ENCODE measurements at places on chromosomes 5 and 9. TPM values are rescaled to one million over a fixed set of nuclear protein-coding genes. Genes with fewer than 3 reads are reported as not detected.

GRCh38 chr5:58447226-58447625 is 12.7 kb downstream of the PLK2 start:
- H3K27me3 ChIP-seq: peaks cover 14% of the 10 kb centered on the region
- H3K36me3 ChIP-seq: no peaks in the 10 kb centered on the region
- no peak overlapping the region for H3K27ac ChIP-seq
- H3K4me1 ChIP-seq: no peaks in the 10 kb centered on the region

- H3K4me1 ChIP-seq: no peaks in the 10 kb centered on the region
- no peaks in the 10 kb centered on the region for H3K36me3 ChIP-seq
- H3K27me3 ChIP-seq: no peaks in the 10 kb centered on the region
- DNase-seq: no peak
- H3K4me3 ChIP-seq: no peak overlapping the region
Measured at GRCh38 chr5:8685704-8686103, 816.8 kb downstream of the MTRR start.

DNA sequence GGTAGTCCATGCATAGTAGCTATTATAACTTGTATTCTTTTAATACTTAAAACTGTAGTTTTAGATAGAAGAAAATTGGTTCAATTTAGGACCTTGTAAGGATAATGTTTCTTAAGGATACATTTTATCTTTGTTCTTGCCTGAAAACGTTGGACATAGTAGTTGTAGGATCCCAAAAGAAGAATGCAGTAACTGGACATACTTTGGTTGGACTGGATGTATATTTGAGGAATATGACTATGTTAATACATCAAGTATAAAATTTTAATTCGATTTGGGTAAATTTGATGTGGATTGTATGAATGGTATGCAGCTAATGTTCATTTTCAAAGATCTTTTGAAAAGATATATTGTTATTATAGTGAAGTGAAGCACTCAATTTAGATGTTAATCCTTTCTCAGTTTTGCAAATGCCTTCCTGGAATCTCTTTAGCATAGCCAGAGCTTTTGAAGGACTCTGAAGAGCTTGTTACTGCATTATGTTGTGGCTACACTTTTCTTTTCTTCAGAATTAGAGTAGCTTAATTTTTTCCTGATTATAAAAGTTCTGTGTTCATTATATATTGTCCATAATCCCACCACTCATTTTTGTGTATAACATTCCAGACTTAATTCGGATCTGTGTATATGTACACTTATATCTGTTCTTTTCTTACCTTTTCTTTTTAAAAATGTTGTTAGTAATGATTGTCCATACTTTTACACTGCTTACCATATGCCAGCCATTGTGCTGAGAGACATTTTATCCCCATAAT is 41.2 kb downstream of the LRRTM2 start:
- no peak overlapping the region for H3K4me3 ChIP-seq
- peaks cover 11% of the 10 kb centered on the region for H3K4me1 ChIP-seq

SLC36A2 gene
- not detected for total RNA-seq

RBM22 gene
- 81.9 TPM for total RNA-seq

CNTNAP3 gene
- total RNA-seq: not detected
